ENCODE measurements at places on chromosomes 12 and 14. TPM values are rescaled to one million over a fixed set of nuclear protein-coding genes. Genes with fewer than 3 reads are reported as not detected.

- DNase-seq, result peak; percentile 85
- H3K4me3 ChIP-seq, result peak overlapping the region; percentile 96
- peaks cover 65% of the 10 kb centered on the region for H3K4me1 ChIP-seq
- H3K27me3 ChIP-seq, result no peaks in the 10 kb centered on the region
- H3K27ac ChIP-seq, result peak overlapping the region; percentile 96
- H3K36me3 ChIP-seq, result no peaks in the 10 kb centered on the region
Measured at GRCh38 chr12:55926738-55927587, 731 bp downstream of the PYM1 start.

DNA sequence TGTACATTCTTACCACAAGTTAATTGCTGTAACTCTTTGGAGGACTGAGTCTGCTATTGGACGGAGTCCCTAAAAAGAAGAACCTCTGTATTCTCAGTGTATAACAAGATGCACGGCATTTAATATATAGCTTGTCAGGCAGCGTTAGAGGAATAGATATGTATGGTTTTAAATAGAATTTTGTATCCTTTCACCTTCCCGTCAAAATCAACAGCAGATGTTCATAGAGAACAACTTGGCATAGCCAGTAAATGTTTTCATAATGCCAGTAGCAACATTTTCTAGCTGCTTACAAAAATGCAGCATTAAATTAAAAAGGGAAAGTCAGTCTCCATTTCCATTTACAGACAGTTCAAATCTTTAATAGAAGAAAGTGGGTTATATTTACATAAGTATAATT, 6.8 kb downstream of the SCYL2 start:
- peaks cover 47% of the 10 kb centered on the region for H3K4me1 ChIP-seq
- no peak for DNase-seq
- no peaks in the 10 kb centered on the region for H3K27me3 ChIP-seq
- H3K4me3 ChIP-seq, result no peak overlapping the region
- H3K27ac ChIP-seq, result no peak overlapping the region

GRCh38 chr14:73014105-73014504, 12.8 kb downstream of the ZFYVE1 start:
- peaks cover 8% of the 10 kb centered on the region for H3K4me1 ChIP-seq
- DNase-seq, result no peak
- H3K36me3 ChIP-seq, result no peaks in the 10 kb centered on the region
- no peaks in the 10 kb centered on the region for H3K27me3 ChIP-seq

GRCh38 chr12:795305-795704, 42.9 kb downstream of the WNK1 start:
- no peak for DNase-seq
- H3K27me3 ChIP-seq, result no peaks in the 10 kb centered on the region
- no peak overlapping the region for H3K27ac ChIP-seq
- no peak overlapping the region for H3K4me3 ChIP-seq

Gene TSPAN8
- total RNA-seq, result 1.6 TPM

Gene TAS2R8
- total RNA-seq, result not detected

Gene POMT2
- 21.6 TPM for total RNA-seq

Measured in adrenal gland (tissue), 19 donors.